Smooth muscle cell of the coronary artery (primary cell): ENCODE measurements at places on chromosomes 16 and 17. TPM values are rescaled to one million over a fixed set of nuclear protein-coding genes. Genes with fewer than 3 reads are reported as not detected.

DRC3 gene
- 0.83 and 3.0 TPM in 2 replicates for total RNA-seq

PITPNM3 gene
- 0.35 and 0.83 TPM in 2 replicates for total RNA-seq

KIF19 gene
- total RNA-seq, result 1.1 TPM in 1 of 2 replicates, not detected in the other

SIRT7 gene
- total RNA-seq, result 12.5 and 13.0 TPM in 2 replicates

KRTAP16-1 gene
- total RNA-seq, result not detected in 2 replicates

CFAP52 gene
- 0.08 and 0.12 TPM in 2 replicates for total RNA-seq

FNDC8 gene
- total RNA-seq, result not detected in 2 replicates

PRSS8 gene
- not detected in 2 replicates for total RNA-seq

SERPINF2 gene
- not detected in 2 replicates for total RNA-seq

ALDOA gene
- 454 and 683 TPM in 2 replicates for total RNA-seq

MPP3 gene
- 10.4 and 10.5 TPM in 2 replicates for total RNA-seq

FOXF1 gene
- total RNA-seq, result not detected in 2 replicates

CD300H gene
- total RNA-seq, result not detected in 2 replicates

TMC8 gene
- not detected in 2 replicates for total RNA-seq

EVPLL gene
- total RNA-seq, result not detected in 2 replicates

KRTAP1-1 gene
- not detected in 2 replicates for total RNA-seq

MLKL gene
- total RNA-seq, result 9.1 and 10.2 TPM in 2 replicates

ERCC4 gene
- total RNA-seq, result 4.0 and 6.5 TPM in 2 replicates

CYB561 gene
- total RNA-seq, result 11.1 and 50.2 TPM in 2 replicates

EVPL gene
- total RNA-seq, result not detected in 2 replicates

NPIPA7 gene
- total RNA-seq, result 0.23 and 0.59 TPM in 2 replicates

NKD1 gene
- under 0.01 and 0.12 TPM in 2 replicates for total RNA-seq
